CMK (cell line): ENCODE measurements at places on chromosomes 4 and X.

- no peak for DNase-seq
These were observed 79.6 kb downstream of the CENPC start for GRCh38 chr4:67465763-67466052.

DNA sequence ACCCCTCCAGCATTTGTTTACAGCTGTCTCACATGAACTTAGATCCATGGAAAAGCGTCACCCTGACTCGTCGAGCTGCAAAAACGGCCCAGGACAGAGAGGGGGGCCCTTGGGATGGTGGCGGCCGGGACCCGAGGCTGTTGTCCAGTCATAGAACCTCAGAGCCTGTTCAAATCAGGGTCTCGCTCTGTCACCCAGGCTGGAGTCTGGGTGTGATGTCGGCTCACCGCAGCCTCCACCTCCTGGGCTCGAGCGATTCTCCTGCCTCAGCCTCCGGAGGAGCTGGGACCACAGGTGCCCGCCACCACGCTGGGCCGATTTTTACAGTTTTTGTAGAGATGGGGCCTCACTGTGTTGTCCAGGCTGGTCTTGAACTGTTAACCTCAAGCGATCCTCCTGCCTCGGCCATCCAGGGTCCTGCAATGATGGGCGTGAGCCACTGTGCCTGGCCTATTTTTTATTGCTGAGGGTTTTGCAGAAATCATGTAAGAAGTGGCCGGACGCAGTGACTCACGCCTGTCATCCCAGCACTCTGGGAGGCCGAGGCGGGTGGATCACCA, 42.6 kb upstream of the PPP2R3B start:
- DNase-seq: no peak

GRCh38 chr4:185878633-185879032, 66.6 kb upstream of the SORBS2 start:
- no peak for DNase-seq

GRCh38 chr4:56080384-56080783, 131.6 kb downstream of the CEP135 start:
- no peak for DNase-seq

GRCh38 chr4:80926891-80927290, 103.6 kb upstream of the BMP3 start:
- DNase-seq: no peak
